ENCODE measurements at places on chromosomes 6 and 20.

DNA sequence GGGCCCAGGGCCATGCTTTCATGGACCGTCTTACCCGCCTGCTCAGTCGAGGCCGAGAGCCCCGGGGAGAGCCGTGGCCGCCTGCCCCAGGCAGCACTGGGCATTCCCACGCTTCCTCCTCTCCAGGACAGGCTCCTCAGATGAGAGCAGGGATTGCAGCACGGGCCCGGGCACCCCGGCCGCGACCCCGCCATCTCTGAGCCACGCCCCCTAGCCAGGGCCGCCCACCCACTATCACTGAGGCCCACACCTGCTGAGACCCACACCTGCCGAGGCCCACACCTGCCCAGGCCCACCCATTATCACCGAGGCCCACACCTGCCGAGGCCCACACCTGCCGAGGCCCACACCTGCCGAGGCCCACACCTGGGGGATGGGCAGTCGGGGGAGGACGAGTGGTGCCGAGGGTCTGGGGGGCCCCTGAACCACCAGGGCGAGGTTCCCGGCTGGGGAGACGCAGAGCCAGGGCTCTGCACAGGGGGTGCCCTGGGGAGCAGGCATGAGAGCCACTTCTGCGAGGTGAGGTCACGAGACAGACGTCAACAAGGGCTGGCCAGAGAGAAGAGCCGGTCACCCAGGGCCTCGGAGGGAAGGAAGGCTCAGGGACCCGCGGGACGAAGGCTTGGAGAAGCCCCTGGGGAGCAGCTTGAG is 235.6 kb downstream of the ERMARD start:
- DNase-seq, result no peak

GRCh38 chr6:128882560-128882959 is 378 bp upstream of the LAMA2 start:
- DNase-seq, result no peak

DNA sequence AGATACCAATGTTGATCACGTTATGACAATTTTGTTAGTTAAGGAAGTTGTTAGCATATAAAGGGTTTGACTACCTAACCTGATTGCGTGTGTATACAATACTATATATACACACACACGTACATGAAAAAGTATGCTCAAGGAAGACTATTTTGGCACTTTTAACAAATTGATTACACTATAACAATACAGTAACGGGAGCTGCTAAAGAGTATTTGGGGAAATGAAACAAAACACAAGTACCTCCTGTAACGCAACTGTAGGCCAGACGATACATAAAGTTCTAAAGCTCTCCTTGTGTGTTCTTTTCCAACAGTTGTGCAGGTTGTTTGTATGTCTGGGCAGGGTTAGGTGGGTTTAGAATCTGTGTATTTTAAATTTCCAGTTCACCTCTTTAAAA is 98.7 kb downstream of the PLEKHG1 start:
- peak; percentile 10 for DNase-seq

DNA sequence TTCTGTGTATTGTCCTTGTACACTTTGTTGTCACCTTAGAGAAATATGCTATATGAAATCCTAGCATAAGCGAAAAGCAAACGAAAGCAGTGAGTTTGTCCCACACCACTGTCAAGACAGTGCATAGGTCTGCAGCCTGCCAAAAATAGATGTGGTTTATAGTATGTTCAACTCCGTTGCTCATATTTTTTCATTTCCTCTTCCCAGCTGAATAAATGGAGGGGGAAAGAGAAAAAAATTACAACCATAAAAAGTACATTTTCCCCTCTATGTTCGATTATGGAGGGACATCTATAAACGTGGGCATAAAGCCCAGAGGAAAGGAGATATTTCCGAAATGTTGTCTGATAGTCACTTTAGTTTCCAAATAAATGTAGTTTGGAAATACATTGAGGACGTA is 25.8 kb downstream of the PRL start:
- no peak for DNase-seq

DNA sequence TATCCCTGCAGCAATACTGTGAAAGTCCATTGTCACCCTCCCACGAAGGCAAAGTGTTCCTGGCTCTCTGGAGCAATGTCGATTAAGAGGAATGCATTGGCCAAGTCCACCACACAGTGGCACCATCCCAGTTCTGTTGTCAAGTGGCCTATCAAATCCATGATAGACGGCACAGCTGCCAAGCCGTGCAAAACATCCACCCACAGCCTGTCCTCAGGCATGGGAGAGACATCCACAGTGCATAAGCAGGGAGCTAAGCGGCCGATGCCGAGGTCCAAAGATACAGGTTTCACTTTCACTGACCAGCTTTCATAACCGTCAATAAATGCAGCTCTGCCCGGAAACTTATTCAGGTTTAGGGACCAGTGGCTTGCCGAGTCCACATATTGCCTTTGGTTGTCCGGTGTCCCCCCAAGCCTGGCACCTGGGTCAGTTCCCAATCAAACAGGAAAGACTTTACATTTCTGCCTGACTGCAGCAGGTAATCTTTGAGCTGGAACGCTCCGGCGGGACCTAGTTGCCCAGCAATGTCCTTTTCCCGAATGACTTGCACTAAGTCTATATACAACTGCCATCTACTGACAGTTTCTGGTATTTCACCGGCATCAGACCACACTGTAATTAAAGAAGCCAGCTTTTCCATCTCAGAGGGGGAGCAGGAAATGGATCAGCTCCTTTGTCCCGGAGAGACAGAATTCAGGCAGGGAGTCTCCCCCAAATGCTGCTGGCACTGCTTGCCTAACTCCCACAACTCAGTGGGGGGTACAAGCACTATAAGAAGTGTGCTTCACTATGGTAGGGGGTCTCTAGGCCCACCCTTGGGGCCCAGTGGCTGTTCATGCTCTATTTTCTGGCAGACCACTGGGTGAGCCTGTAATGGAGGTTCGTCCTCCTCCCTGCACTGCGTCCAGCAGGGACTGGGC is 6.3 kb downstream of the ZKSCAN3 start:
- peak; percentile 75 for DNase-seq

DNA sequence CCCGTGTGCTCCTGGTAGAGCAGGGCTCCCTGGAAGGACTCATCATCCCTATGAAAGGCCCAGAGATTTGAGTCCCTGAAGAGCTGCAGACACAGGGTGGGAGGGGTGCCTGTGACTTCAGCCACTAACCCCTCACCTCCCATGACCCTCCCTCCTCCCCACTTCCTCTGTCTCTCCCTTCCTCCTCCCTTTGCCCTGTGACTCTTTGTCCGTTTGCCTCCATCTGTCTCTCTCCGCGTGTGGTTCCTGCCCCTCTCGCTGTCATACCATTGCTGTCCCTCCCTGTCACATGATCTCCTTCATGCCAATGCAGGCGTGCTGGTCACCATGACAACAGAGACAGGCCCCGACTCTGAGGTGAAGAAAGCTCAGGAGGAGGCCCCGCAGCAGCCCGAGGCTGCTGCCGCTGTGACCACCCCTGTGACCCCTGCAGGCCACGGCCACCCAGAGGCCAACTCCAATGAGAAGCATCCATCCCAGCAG is 19.0 kb downstream of the EPB41L1 start:
- DNase-seq, result no peak

DNA sequence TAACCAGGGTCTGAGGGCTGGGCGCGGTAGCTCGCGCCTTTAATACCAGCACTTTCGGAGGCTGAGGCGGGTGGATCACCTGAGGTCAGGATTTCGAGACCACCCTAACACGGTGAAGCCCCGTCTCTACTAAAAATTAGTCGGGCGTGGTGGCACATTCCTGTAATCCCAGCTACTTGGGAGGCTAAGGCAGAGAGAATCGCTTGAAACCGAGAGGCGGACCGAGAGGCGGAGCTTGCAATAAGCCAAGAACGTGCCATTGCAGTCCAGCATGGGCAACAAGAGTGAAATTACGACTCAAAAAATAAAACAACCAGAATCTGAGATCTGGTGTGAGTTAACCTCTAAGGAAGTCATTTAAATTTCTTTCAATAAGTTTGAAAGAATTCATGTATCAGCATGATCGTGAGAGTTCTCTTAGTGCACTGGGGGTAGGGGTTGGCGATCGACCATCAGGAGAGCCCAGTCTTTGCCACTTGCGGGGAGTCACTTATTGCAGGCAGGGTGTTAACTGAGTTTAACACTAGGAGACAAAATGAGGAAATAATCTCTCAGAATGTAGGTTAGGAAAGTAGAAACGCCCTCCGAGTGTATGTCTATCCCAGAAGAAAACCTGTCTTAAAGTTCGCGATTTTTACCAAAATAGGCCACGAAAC is 206.5 kb upstream of the ZNF184 start:
- no peak for DNase-seq

DNA sequence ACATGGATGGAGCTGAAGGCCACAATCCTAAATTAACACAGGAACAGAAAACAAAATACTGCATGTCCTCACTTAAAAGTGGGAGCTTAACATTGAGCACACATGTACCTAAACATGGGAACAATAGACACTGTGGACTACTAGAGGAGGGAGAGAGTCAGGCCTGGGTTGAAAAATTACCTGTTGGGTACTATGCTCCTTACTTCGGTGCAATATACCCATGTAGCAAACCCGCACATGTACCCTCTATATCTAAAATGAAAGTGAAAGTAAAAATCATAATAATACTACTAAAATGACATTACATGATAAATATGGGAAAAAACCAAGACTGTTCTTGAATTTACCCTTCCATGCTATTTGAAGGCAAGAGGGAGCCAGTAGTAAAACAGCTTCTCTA is 1273.8 kb upstream of the ADGRB3 start:
- no peak for DNase-seq

DNA sequence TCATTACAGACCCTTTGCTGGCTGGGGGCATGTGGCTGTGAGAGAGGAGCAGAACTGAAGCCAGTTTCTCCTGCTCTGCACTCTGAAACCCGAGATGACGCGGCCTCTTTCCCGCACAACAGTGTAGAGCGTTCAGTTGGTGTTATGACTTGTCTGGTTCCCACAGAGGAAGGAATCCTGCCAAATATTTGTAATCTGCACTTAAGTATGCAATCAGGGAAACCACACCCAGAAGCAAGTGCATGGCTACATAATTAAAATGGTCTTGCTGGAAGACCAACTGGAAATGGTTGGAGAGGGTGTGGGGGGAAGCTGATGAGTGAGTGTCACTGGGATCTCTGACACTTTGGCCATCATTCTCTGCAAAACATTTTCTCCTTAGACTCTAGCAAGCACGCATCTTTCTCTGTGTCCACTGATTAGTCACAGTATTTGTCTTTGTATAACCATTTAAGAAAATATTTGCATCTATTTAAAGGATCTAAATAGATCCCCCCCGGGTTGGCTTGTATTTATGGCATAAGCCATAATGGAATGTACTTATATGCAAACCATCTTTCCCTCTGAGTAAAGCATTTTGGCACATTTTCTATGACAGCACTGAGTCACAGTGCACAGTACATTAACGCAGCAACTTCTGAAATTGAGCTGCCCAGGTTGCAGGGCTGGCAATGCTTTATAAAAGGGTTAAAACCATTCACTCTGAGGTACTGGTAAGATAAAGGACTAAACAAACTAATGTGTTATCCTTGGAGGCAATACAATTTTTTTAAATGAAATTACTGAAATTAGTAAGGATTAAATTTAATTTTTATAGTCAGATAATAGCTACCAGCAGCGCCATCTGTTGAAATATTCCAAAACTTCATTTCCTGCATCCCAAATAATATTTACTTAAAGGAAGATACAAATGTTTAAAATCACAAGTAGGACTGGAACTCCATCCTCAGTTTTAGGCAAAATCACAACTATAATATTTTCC is 76.7 kb downstream of the FOXC1 start:
- DNase-seq, result peak; percentile 36

DNA sequence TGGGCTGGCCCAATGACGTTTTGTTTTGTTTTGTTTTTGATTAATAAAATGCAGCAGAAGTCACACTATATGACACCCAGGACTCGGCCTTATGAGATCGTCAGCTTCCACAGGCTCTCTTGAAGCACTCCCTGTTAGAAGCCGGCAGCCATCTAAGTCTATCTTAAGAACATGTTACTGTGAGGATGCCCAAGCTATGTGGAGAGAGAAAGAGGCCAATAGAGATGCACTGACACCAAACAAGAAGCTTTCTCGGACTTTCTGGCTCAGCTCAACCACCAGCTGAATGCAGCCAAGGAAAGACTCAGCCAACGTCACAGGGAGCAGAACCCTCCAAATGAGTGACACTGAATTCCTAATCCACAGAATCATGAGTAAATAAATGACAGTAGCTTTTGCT is 14.0 kb downstream of the SGK1 start:
- DNase-seq, result no peak

GRCh38 chr6:33073431-33073871 is at the start of gene HLA-DPA1:
TSS of gene HLA-DPA1 (minus strand) at chr6:33073649.
- peak; percentile 87 for DNase-seq

DNA sequence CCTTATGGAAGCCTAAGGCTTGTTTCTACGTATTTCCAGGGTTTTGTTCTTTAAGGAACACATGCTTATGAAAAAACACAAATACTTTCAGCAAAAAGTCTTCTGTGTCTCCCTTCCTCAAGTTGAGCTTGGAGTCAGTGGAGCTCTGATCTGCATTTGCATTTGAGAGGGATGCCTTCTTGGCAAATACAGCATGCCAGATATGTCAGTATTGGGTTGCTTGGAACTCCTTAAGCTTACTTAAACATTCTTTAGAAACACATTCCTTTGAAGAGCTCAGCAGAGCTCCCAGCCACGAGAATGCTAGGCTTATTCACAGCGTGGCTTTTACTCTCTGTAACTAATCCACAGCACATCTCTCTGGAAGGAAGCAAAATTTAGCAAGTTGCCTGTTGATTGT is 68.3 kb downstream of the ANKRD6 start:
- no peak for DNase-seq

- no peak for DNase-seq
Measured at GRCh38 chr20:62433658-62434497, 6.5 kb upstream of the RBBP8NL start.

GRCh38 chr6:28001751-28002150 is 44.7 kb downstream of the OR2B6 start:
- DNase-seq, result no peak

DNA sequence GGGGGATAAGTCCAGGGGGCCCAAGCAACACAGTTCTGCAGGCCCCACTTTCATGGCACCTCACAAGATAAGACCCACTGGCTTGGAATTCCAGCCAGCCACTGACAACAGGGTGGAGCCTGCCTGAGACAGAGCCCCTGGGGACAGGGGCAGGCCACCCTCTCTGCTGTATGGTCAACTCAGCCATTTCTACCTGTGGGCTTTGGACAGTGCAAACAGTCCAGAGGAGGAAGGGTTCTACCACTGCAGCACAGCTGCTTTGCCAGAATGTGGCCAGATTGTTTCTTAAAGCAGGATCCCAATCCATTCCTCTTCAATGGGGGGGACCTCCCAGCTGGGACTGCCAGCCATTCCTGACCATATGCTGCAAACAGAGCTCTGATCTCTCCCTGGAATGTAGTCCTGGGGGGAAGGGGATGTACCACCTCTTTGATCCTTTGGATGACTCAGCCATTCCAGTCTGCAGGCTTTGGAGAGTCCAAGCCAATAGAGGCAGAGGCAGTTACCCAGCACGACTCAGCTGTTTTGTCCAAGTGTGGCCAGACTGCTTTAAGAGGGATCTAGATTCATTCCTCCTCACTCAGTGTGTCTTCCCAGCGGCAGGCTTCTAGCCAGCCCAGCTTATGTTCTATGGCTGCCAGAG is 842.2 kb downstream of the EPHA7 start:
- no peak for DNase-seq

DNA sequence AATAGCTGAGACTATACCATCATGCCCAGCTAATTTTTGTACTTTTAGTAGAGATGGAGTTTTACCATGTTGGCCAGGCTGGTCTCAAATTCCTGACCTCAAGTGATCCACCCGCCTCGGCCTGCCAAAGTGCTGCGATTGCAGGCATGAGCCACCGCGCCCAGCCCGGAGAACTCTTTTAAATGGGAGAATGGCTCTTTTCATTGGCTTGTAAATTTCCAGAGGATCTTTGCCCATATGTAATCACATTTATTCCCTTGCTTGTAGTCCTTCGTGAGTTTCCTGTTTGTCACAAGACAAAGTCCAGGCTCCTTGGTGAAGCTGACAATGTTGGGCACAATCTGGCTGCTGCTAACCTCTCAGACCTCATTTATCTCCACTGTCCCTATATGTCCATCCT is 135.1 kb downstream of the CEP57L1 start:
- no peak for DNase-seq
